ENCODE measurements at places on chromosomes 11 and 22.

DNA sequence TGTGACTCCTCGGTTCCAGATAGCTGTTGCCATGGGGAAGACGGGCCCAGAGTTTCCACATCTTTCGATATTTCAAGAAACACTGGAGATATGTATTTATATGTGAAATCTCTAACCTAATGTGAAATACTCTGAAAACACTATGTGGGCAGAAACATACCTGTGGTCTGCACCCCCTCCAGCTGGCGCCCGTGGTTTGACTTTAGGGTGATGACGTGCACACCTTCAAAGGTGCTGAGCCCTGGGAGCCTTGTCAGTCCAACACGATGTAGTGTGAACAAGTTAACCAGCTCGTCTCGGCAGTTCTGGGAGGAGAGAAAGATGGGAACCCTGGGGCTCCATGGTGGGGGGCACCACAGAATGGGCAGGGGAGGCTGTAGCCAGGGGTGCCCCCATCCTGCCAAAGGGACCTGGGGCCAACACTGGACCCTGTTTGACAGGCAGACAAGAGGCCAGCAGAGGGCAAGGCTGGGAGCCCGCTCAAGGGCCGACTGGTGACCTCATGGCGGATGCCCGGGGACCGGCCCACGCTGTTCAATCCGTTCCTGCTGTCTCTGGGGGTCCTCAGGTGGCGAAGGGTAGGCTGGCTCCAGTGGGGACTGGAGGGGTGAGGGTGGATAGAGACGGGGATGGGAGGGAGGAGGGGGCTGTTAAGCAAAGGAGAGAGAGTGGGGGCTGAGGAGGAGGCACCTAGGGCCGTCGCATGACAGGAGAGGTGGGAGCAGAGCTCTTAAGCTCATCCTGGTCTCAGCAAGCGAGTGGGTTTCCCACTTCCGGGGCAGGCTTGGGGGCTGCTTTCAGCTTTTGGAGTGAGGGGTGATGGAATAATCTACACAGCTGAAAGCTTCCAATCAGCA lies 43.8 kb downstream of the TRIOBP start:
- no peak for DNase-seq

DNA sequence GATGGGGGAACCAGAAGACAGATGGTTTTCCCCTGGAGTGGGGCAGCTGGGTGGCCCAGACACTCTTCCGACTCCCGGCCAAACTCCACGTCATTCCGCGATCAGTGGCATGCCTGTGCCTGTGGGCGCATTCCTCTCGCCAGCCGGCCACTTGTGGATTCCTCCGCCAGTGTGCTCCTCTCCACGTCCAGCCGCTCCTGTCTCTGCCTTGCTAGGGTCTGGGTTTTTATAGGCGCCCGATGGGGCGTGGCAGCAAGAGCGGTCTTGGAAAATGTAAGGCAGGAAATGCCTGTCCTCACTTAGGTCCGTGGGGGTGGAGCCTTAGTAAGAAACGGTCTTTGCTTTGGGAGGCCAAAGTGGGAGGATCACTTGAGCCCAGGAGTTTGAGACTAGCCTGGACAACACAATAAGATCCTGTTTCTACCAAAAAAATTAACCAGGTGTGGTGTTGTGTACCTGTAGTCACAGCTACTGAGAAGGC lies 81.6 kb upstream of the SEPTIN5 start:
- DNase-seq: no peak

DNA sequence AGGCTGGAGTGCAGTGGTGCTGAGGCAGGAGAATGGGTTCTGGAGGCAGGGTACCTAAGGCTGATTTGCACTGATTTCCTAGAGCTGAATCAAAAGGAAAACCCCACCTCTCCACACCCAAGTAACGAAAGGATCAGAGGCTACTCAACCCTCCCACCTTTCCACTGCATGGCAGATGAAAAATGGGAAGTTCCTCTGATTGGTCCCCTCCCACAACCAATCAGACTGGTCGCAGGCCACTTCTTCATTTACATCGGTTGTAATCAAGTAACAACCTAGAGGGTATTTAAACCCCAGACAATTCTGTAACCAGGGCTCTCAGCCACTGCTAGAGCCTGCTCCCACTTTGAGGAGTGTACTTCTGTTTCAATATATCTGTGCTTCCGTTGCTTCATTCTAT lies 18.6 kb upstream of the PARVB start:
- no peak for DNase-seq

DNA sequence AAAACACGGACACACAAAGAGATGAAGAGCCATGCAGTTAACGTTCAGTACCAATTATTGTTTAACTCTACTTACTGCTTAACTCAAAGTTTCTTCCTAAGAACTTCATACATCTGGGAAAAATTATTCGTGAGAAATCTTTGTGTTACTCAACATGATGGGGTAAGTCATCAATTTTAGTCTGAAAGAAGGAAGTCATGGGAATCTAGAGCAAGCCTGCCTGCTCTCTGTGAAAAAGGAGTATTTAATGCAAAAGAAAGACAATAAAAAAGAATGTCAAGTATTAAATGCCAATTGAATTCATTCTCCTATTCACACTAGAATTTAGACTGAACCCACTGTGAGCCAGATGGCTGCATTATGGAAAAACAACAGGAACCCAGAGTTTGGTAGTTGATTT lies 16.0 kb downstream of the TMEM123 start:
- no peak for DNase-seq

DNA sequence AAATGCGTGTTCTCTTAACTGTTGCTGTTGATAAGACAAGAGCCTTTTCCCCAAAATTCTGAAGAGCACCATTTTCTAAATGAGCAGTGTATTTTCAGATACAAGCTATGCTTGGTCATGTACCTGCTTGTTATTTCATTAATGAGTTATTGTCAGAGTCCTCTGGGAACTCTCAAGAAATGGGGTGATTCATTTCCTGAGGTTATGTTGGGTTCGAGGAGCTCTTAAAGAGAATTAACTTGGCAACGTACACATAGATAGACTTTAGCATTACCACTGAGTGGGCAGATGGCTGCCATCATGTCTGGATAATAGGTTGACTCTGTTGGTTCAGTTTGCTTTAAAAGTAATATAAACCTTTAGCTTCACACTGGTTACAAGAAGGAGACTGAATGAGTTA lies 87.9 kb upstream of the SORL1-AS1 start:
- DNase-seq: no peak

- no peak for DNase-seq
These were observed 19.8 kb downstream of the TST start for GRCh38 chr22:36999463-36999862.

DNA sequence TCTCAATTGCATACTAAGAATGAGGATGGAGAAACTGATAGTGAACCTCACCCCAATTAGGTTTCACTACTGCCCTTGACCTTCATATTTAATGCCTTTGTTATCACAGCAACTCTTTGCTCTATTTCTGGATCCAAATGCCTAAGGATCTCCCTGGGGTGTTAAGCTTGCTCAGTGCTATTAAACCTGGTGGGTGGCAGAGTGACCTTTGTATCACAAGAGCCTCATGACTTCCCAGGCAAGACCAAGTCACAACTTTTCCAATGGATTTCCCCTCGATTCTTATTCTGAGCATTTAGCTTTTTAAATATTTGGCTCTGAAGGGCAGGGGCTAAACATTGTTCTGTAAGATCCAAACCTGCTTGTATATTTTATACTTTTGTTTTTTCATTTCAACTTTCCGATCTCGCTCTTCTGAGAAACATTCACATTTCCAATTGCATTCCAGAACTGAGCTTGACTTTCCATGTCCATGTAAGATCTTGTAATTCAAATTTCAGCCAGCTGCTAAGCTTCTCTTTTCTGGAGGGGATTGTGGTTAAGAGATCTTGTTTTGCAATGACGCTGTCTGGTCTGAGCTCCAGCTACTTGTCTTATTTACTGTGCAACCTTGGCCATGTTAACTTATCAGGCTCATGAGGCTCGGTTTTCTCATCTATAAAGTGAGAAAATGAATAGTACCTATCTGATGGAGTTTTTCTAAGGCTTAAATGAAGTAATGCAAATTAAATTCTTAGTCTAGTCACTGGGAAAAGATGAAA lies 6.4 kb upstream of the EHF start:
- DNase-seq: no peak

GRCh38 chr11:94398101-94398500 lies 3.1 kb downstream of the GPR83 start:
- no peak for DNase-seq

GRCh38 chr11:128244871-128245270 lies 342.5 kb downstream of the ETS1 start:
- no peak for DNase-seq

- DNase-seq: no peak
These were observed 5.2 kb upstream of the SREBF2 start for GRCh38 chr22:41827671-41828070.

DNA sequence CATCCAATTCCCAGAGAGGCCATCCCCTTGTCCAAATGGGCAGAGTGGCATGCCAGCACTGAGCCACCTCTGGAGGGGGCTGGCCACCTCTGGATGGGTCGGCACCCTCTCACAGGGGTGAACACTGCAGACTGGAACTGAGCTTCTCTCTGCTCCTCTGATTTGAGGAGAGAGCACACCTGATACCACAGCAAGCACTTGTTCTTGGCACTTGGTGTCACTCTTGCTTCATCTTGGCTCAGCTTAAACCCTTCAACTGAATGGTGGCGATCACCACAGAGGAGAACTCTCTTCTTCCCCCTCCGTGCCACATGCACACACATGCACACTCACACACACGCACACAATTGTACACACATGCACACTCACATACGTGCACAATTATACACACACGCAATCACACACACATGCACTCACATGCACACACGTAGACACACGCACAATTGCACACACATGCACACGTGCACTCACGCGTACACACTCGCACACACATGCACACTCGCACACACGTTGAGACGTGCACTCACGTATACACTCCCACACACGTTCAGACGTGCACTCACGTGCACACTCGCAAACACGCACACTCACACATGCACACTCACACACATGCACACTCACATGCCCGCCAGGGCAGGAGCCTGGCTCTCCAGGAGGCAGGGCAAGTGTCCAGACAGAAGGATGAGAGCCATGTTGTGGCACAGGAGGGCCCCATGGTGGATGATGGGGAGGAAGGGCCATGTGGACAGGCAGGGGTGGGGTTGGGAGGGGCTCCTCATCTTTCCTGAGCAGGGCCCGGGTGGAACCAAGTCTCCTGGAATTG lies 23.4 kb downstream of the OVOL1 start:
- no peak for DNase-seq

- no peak for DNase-seq
These were observed 22.6 kb downstream of the PHLDB1 start for GRCh38 chr11:118629761-118630661.

DNA sequence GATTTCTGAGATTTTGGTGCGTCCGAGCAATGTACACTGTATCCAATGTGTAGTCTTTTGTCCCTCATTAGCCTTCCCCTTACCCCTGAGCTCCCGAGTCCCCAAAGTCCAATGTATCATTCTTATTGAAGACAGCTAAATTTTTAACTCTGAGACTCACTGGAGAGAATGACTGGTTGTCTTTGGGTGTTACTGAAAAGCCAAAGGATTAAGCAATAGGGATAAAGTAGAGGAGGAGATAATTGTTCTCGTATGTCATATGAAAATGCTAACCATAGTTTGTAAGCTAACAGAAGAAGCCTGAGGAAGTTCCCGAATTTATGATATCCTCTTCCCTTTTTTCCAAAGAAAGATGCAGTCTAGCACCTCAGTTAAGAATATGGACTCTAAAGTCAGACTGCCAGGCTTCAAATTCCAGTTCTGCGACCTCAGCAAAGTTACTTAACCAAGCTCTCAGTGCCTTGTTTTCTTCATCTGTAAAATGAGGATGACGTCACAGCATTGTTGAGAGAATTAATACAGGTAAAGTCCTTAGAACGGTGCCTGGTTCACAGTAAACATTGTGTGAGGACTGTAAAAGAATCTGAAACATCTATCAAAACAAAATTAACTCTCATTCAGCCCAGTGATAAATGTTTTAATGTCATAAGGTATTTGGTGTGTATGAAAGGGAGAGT lies 1.6 kb upstream of the MSANTD2 start:
- no peak for DNase-seq

GRCh38 chr22:25747245-25747944 lies 5.4 kb downstream of the MYO18B start:
- no peak for DNase-seq

- DNase-seq: no peak
These were observed at the start of gene GRAMD4 for GRCh38 chr22:46619830-46620501. TSS of gene GRAMD4 (plus strand) at chr22:46620386. CDS start at chr22:46626800, 6,414 bp downstream.

DNA sequence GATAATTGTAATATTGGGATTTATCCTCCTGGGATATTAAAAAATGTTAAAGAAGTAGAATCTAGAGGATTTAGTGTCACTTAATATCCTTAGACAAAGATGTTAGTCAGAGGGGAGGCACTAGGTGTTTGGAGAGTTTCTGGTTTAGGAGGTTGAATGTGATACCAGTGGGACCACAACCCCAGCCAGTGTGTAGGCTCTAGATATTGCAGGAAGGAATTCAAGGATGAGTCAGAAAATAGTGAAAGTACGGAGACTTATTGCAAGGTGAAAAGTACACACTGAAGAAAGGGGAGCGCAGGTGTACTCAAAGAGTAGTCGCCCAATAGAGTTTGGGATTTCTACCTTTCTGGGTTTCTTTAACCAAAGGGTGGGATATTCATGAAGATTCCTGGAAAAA lies 5.7 kb upstream of the TMEM41B start:
- no peak for DNase-seq

GRCh38 chr11:2306452-2306823 lies 4.6 kb downstream of the TSPAN32 start:
- DNase-seq: no peak

DNA sequence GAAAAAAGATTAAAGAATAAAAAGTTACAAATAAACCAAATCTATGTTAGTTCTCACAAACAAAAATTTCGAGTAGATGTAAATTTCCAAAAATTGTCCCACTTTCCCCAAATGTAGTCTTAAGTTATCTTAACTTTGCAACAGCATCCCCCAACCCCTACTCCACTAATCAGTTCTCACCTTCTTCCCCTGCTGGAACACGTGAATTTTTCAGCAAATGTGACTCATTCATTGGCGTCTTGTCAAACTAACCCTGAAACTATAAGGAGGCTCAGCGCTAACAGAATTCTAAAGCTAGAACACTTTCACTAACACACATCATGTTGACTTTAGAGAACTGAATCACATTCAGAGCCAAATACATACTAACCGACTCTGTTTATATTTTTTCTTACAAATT lies 46.1 kb downstream of the PHF21A start:
- no peak for DNase-seq

DNA sequence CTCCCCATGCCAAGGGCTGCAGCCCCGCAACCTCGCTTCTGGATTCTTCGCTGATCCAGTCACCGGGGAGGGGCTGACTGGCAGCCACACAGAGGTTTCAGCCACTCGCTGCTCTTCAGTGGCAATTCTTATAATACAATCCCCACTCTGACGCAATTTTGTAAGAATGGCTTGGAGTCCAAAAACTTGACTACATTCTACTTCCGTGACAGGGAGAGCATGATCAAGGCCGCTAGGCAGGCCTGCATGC lies 14.9 kb downstream of the PPM1F start:
- no peak for DNase-seq
